ENCODE measurements at places on chromosomes 1 and 21.

DNA sequence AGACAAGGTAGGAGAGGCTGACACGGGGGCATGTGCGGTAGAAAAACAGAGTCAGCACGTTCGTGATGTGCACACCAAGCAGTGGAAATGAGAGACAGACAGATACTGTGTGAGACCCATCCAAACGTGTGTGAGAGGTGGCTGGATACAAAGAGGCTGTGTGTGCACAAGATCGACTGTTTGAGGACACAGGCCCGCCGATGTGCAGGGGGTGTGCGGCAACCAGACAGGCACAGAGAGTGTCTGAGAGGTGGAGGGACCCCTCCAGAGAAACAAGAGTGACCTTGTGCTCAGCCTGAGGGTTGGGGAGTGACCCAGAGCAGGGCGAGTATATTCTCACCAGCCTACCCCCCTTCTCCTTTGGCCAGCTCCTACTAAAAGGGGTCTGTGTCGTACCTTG is 97.8 kb upstream of the IPO9 start:
- peak; percentile 65 for DNase-seq

GRCh38 chr1:28027238-28027637 is 61.2 kb downstream of the EYA3 start:
- DNase-seq: no peak

- no peak for DNase-seq
Measured at GRCh38 chr1:85321237-85321964, 45.0 kb upstream of the BCL10 start.

GRCh38 chr1:24318615-24319311 is 394 bp upstream of the GRHL3 start:
- no peak for DNase-seq

- no peak for DNase-seq
Measured at GRCh38 chr21:46304955-46305354, 18.7 kb downstream of the C21orf58 start.

DNA sequence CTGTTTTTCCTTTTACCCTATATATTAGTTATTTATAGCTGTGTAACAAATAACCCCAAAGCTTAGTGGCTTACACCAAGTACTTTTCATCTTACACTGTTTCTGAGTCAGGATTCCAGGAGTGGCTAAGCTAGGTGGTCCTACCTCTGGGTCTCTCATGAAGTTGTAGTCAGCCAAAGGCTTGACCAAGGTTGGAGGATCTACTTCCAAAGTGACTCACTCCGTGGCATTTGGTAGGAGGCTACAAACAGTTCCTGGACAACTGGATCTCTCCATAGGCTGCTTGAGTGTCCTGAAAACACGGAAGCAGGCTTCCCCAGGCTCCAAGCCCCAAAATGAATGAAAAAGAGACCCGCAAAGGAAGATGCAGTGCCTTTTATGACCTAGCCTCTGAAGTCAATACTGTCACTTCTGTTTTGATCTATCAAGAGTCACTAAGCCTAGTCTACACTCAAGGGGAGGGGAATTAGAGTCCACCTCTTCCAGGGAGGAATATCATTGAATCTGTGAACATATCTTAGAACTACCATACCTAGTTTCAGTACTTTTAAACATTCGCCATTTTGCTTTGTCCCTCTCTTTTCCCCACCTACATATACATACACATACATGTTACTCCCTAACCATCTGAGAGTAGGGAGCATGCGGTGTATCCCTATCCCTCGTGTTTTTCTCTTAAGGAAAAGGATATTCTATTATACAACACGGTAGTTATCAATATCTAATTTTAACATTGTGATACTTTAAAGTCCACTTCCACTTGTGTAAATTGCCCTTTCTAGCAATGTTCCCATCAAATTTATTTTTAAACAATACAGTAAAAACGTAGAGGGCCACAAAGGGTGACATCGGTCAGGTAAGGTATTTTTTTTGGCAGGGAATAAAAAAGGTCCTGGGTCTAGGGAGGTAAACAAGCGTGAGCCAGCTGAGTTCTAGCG is 67.2 kb downstream of the SLC35A3 start:
- DNase-seq: peak; percentile 54

DNA sequence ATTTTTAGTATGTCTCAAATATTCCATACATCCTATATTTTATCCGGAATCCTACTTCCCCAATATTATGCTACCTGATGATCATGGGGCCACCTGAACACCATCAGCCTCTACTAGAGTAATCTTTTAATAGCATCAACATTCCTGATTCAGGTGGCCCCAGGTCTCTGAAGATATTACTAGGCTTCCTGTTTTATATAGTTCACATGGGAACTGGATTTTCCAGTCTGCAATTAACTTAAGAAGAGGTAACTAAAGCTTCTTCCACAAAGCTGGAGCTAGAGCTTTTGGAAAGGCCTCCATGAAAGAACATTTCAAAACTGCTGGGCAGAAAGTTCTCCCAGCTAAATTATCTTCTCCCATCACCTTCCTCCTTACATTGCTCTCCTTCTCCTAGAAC is 72.3 kb upstream of the ADAM30 start:
- DNase-seq: no peak

DNA sequence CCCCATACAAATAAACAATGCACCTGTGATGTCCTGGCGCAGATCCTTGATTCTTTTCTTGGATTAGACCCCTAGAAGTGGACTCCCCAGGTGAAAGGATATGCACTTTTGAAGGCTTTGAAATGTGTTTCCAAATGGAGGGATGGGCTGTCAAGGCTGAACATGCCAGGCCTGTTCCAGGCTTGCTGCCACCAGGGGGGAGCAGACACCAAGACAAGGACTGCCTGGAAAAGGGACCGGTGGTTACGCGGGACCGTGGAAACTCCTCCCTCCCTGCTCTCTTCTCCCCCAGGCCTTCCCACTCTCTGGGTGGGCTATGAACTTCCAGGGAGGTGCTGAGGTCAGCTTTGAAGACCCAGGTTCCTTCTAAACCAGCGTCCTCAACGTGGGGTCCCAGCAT is 12.7 kb downstream of the C1QB start:
- DNase-seq: peak; percentile 5

DNA sequence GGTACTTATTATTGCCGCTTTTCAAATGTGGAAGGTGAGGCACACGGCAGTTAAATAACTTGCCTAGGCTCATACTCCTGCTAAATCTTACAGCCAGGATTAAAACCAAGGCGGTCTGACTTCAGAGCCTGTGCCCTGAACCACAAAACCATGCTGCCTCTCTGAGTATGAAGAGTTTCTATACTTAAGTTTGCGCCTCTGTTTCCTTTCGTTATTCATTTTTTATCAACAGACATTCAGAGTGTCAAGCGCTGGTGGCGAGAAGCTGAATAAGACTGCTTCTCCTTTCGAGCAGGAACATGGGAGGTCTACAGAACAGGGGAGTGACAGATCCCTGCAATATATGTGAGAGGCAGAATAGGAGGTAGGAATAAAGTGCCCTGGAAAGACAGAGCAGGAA is 96.0 kb upstream of the DUSP10 start:
- DNase-seq: no peak

DNA sequence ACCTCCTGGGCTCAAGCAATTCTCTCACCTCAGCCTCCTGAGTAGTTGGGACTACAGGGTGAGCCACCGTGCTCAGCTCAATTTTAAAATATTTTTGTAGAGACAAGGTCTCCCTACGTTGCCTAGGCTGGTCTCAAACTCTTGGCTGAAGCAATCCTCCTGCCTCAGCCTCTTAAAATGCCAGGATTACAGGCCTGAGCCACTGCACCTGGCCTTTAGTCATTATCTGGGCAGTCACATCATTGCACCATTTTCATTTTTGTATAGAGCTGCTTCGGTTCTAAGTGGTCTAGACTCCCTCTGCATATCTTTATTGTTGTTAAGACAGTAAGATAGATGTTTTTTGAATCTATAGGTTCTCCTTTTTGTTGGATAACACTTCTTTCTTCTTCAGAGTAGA is 39.9 kb downstream of the ATF3 start:
- DNase-seq: no peak

- no peak for DNase-seq
Measured at GRCh38 chr21:45845063-45845769, 136.4 kb upstream of the COL6A1 start.

- no peak for DNase-seq
Measured at GRCh38 chr1:8061673-8062386, 35.7 kb upstream of the ERRFI1 start.

GRCh38 chr1:112061056-112061455 is 71.6 kb upstream of the KCND3 start:
- DNase-seq: no peak

GRCh38 chr21:30434033-30434631 is 4.1 kb downstream of the KRTAP13-4 start:
- DNase-seq: peak; percentile 0

DNA sequence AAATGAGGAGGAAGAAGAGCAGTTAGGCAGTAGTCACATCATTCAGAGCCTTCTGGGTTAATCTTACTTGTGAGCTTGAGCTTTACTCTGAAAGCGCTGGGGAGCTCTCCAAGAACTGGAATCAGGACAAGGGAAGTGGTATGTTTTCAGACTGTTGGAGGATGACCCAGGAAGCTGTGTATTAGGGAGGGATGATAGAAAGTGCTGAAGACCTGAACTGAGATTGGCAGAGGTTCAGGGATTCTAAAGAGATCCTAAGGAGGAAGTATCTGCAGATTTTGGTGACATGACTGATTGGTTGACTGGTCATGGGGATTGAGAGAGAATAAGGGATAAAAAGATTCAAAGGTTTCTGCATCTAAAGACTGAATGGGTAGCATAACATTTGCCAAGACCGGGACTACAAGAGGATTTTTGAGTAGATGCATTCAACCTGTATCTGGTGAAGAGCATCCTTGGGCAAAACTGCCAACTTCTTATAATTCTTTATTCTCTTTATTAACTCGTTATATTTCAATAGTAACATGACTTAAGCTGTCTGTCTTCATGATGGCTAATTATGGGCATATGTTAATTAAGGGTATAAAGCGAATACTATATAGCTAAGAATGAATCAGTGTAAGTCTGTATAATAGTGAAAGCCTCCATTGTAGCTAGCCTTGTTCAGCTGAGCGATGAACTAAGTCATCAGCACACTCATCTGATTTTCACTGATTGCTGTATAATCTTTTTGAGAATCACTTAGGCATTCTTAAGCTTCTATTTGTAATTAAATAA is 41.8 kb downstream of the XCL1 start:
- peak; percentile 51 for DNase-seq

- peak; percentile 68 for DNase-seq
Measured at GRCh38 chr21:45478115-45478801, 64.0 kb downstream of the SLC19A1 start.

GRCh38 chr21:14979264-14979663 is 85.5 kb downstream of the NRIP1 start:
- DNase-seq: no peak

DNA sequence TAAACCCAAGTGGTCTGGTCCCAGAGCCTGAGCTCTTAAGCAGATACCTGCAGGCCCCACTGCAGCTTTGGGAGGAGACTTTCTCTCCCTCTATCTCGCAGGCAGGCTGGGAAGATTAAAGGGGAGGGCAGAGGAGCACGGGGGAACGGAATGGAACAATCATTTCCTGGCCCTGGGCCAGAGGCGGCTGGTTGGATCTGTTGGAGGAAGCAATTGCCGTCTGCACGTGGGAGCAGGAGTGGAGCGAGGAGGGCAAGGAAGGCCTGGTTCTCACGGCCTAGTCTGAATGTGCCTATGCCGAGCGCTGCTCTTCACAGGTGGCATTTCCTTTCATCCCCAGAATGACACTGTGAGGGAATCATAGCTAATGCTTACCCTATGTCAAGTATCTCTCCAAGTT is 23.7 kb downstream of the NKAIN1 start:
- peak; percentile 28 for DNase-seq

- no peak for DNase-seq
Measured at GRCh38 chr21:14270631-14271030, 54.7 kb downstream of the RBM11 start.

DNA sequence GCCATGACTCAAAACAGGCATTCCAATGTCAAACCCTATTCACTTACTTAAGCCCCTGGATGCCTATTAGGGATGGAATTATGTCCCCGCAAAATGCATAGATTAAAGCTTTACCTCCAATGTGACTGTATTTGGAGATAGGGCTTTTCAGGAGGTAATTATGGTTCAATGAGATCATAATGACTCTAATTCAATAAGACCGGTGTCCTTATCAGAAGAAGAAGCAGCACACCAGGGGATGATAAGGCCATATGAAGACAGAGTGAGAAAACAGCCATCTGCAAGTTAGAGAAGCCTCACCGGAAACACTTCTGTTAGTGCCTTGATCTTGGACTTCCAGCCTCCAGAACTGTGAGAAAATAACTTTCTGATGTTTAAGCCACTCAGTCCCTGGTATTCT is 1131.8 kb upstream of the TMPRSS15 start:
- DNase-seq: no peak

- DNase-seq: no peak
Measured at GRCh38 chr1:64265141-64265540, 61.7 kb downstream of the UBE2U start.

DNA sequence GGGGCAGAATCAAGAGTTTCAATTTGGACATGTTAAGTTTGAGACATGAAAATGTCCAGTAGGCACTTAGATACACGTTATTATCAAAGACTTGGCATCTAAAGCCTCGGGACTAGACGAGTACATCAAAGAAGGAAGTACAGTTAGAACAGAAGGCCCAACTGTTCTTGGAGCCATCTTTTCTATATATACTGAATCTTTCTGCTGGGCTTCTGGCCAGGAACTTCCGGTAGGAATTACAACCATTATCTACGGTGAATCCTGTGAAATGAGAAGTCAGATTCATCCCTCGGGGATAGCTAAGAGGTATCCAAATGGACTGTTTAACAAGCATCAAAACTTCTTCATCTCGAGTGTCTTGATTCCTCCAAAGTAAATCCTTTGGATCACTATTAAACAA is 34.4 kb upstream of the NRDC start:
- no peak for DNase-seq

DNA sequence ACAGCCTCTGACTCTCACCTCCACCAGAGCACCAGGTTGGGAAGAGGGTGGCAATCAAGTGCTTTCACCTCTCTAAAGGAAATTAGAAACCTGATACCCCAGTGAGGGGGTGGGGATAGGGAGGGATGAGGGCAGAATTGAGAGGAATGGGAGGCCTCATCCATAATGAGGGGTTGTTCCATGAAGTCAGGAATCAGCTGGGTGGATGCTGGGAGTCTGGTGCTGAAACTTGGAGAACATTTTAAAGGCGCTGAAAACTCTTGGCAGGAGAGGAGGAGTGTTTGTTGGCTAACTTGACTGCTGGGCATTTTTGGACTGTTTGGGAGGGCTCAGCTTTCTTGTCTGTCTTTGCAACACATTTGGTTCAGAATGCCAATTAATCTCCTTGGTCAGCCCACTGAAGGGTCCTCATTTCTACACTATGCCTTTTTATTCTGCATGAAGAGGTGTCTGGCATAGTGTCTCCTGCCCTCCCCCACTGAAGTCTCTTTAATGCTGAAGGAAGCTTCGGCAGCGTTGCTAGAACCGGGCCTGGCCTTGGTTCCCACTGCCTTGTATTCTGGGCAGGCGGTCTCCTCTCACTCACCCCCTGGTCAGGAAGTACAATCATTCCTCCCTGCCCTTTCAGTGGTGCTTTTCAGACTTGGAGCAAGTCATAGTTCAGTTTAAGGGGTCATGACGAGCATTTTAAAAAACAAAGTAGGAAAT is 2.2 kb downstream of the PHGDH start:
- DNase-seq: peak; percentile 81

- DNase-seq: no peak
Measured at GRCh38 chr1:173914366-173914871, 2.7 kb downstream of the SERPINC1 start.

- no peak for DNase-seq
Measured at GRCh38 chr1:246748867-246749266, 24.7 kb downstream of the SCCPDH start.

Measured in midbrain (tissue), 1 donor.